Activated CD4-positive, alpha-beta T cell treated with anti-CD3 and anti-CD28 coated beads, Interleukin-2, amount 10 ng/mL, durations not matched to agents 24 days and 14 days (primary cell): ENCODE measurements at places on chromosomes 3 and 15. TPM values are rescaled to one million over a fixed set of nuclear protein-coding genes. Genes with fewer than 3 reads are reported as not detected.

- H3K4me1 ChIP-seq, result peaks cover 38% of the 10 kb centered on the region
- DNase-seq, result no peak
- H3K4me3 ChIP-seq, result peak overlapping the region; percentile 41
- H3K27me3 ChIP-seq, result no peaks in the 10 kb centered on the region
- H3K27ac ChIP-seq, result peak overlapping the region; percentile 70
- peaks cover 32% of the 10 kb centered on the region for H3K36me3 ChIP-seq
Observed at GRCh38 chr3:32706348-32707025, 21.5 kb downstream of the CNOT10 start.

Gene EEF1AKMT4
- total RNA-seq, result 14.3 and 15.9 TPM in 2 replicates

DNA sequence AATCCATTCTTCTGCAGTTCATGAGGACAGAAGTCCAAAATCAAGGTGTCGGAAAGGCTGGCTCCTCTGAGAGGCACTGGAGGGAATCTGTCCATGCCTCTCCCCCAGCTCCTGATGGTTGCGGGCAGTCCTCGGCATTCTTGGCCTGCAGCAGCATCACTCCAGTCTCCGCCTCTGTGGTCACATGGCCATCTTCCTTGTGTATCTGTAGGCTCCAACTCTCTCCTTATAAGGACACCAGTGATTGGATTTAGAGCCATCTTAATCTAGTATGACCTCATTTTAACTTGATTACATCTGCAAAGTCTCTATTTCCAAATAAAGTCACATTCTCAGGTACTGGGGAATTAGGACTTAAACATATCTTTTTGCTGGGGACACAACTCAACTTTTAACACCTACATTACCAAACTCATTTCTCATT, 56.0 kb upstream of the FLNB start:
- no peaks in the 10 kb centered on the region for H3K27me3 ChIP-seq
- H3K4me1 ChIP-seq, result peaks cover 3% of the 10 kb centered on the region
- DNase-seq, result no peak
- no peaks in the 10 kb centered on the region for H3K36me3 ChIP-seq
- H3K4me3 ChIP-seq, result no peak overlapping the region
- no peak overlapping the region for H3K27ac ChIP-seq

DNA sequence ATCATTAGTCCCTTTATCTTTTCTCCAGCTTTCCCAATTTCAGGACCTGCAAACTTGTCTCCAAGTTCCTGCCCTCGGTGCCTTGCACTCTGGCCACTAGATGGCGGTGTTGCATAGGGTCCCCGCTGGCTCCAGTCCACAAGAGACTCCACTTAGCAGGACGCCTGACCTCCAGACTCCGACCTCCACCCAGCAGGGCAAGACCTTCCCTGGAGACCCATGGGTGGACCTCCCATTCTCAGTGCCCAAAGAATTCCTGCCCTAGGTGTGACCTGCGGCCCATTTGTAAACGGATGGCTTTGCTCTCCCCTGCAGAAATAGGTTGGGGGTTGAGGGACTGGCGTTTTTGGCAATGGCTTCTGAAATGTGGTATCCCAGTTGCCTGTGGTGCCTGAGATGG, 82.6 kb downstream of the LSM3 start:
- H3K4me3 ChIP-seq, result no peak overlapping the region
- H3K27ac ChIP-seq, result no peak overlapping the region
- peaks cover 7% of the 10 kb centered on the region for H3K27me3 ChIP-seq
- peak; percentile 92 for DNase-seq

DNA sequence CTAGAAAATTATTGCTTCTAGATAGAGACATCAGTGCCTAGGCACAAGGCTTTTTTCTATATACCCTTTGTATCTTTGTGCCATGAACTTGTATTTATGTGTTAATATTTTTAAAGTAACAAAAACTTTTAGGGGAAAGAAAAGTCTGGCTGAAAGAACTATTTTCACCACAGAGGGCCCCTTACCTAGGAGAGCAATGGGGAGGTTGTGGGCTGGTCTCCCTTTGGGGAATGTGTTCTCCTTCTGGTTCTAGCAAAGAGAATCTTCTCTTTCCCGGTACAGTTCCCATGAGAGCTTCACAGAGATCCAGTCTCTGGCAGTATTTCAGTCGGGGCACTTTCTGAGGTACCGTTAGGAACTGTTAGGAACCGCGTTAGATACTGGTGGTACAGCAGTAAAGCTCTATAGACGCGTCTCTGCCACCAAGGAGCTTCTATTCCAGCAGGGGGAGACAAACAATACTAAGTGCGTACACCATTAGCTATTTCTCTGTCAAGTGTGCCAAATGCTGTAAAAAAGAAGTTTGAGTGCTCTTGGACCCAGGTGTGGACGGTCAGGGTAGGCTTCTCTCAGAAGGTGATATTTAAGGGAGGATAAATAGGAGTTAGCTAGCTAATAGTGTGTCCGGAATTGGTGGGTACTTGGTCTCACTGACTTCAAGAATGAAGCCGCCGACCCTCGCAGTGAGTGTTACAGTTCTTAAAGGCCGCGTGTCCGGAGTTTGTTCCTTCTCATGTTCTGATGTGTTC, 4.6 kb upstream of the EPB42 start:
- peaks cover 14% of the 10 kb centered on the region for H3K27me3 ChIP-seq
- H3K4me1 ChIP-seq, result peaks cover 5% of the 10 kb centered on the region
- no peak overlapping the region for H3K27ac ChIP-seq
- DNase-seq, result peak; percentile 87

DNA sequence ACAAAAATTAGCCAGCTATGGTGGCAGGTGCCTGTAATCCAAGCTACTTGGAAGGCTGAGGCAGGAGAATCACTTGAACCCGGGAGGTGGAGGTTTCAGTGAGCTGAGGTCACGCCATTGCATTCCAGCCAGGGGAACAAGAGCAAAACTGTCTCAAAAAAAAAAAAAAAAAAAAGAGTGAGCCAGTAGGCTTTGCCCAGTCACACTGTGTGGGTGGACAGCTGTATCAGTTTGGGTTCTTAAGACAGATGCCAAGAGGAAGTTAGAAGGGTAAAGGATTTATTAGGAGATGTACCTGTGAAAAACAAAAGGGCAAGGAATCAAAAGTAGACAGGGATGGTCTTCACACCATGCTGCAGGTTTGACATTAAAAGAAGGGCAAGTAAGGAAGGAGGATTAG, 86.1 kb upstream of the CGNL1 start:
- no peaks in the 10 kb centered on the region for H3K4me1 ChIP-seq
- no peaks in the 10 kb centered on the region for H3K27me3 ChIP-seq
- no peak for DNase-seq
- H3K4me3 ChIP-seq, result no peak overlapping the region
- no peak overlapping the region for H3K27ac ChIP-seq

DNA sequence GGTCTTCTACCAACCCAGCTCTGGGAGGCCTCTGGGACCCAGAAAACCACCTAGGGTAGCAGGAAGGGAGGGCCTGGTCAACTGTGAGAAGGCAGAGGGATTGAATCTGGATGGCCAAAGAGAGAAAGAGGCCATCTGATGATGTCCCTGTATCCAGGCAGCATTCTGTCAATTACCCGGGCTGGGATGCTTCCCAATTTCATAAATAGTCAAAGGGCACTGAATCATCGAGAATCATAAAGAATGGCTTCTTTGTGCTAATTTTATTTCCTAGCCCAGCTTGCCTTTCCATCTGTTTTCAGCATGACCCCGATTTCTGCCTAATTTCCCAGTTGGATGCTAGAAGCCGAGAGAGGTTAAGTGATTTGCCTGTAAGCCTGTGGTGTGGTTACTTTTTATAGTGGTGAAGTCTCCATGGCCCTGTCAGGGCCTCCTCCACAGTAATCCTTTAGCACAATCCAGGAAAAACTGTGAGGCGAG, 129.2 kb downstream of the FAM43A start:
- H3K36me3 ChIP-seq, result no peaks in the 10 kb centered on the region
- H3K27me3 ChIP-seq, result peaks cover 6% of the 10 kb centered on the region
- no peaks in the 10 kb centered on the region for H3K4me1 ChIP-seq
- no peak for DNase-seq
- no peak overlapping the region for H3K4me3 ChIP-seq
- no peak overlapping the region for H3K27ac ChIP-seq

GRCh38 chr3:16801223-16801622, 83.5 kb upstream of the PLCL2 start:
- H3K4me1 ChIP-seq, result peaks cover 28% of the 10 kb centered on the region
- H3K27me3 ChIP-seq, result peaks cover 12% of the 10 kb centered on the region
- no peaks in the 10 kb centered on the region for H3K36me3 ChIP-seq
- H3K4me3 ChIP-seq, result no peak overlapping the region
- DNase-seq, result no peak
- no peak overlapping the region for H3K27ac ChIP-seq

DNA sequence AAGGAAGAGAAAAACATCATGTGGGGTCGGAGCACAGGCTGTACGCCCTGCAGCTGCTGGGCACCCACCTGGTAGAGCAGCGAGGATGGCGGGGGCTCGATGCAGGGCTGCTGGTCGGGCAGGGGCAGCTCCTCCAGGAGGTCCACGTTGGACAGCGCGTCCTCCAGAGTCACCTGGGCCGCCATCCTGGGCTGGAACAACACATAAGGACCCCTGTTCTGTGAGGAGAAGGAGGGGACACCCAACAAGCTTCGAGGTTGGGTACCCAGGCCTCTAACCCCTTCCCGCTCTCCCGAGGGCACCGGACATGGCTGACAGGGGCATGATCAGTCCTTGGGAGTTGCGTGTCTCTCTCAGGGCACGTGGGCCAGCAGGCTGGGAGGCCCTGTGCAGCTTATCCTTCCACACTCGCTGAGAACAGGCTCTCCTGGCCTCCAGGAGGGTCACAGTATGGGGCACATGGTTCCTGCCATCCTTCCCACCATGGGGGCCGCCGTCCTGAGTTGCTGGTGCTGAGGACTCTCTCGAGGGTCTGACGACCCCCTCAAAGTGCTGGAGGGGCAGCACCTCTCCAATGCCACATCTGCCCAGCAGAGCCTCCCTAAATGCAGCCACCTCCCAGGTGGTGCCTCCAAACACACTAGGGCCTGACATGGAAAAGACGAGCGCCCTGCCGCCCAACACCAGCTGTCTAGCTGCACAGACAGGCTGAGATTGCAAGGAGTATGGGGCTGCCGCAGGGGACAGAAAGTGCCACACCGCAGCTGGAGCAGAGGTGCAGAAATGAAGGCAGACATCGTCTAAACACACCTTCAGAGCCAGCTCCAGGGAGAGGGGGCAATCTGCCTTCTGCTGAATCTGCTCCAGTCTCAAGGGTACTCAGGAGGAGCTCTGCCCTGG, 32.8 kb downstream of the CYFIP1 start:
- H3K27me3 ChIP-seq, result peaks cover 4% of the 10 kb centered on the region
- no peak overlapping the region for H3K27ac ChIP-seq
- DNase-seq, result no peak
- H3K4me3 ChIP-seq, result no peak overlapping the region
- peaks cover 4% of the 10 kb centered on the region for H3K36me3 ChIP-seq
- peaks cover 10% of the 10 kb centered on the region for H3K4me1 ChIP-seq

Gene SLC22A13
- total RNA-seq, result 0.47 and 0.54 TPM in 2 replicates

Gene TIGIT
- total RNA-seq, result 2.5 and 4.7 TPM in 2 replicates

DNA sequence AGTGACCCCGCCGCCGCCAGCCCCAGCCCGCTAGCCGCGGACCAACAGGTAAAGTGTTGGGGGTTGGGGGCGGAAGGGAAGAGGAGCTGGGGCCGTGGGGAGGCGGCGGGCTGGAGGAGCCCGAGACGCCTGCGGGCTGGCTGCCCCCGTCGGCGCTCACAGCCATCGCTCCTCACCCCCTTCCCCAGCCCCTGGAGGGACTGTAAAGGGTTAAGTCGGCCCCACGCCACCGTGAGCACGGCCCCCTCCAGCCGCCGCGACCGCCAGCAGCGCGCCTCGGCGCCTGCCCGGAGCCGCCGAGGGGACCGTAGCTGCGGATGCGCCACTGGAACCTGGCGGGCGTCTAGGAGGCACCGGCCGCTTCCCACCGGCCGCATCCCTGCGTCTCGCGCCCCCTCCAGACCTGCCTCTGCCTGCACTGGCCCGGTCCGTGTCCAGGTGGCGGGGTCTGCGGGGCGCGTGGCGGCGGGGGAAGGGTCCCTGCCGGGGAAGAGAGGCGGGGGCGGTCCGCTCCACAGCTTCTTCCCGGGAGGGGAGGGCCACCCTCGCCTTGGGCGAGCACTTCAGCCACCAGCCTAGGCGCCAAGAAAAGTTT, 522 bp downstream of the MED12L start:
- H3K4me1 ChIP-seq, result peaks cover 8% of the 10 kb centered on the region
- H3K36me3 ChIP-seq, result no peaks in the 10 kb centered on the region
- H3K4me3 ChIP-seq, result peak overlapping the region; percentile 88
- H3K27me3 ChIP-seq, result peaks cover 63% of the 10 kb centered on the region
- peak; percentile 73 for DNase-seq
- H3K27ac ChIP-seq, result no peak overlapping the region

DNA sequence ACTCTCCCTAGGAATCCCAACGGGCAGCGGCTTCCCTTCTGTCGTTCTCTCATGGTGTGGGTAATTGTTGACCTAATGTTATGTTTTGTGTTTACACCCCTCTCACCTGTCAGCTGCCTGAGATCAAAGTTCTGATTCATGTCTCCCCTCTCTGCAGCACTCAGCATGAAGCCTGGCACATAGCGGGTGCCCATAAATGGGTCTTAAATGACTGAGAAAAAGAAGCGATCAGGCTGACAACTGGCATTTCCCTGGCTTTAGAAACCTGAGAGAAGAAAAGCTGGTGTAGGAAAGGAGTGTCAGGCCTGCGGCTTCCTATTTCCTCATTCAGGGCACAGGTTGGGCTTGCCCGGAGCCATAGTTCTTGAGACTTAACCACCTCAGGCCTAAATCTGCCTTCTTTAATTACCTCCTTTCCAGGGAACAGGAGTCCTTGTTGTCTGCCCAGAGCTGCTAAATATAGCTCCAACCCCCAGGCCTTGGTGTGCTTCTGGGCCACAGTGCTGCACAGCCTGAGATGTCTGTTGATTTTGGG, 31.8 kb downstream of the LPP start:
- no peak for DNase-seq
- no peaks in the 10 kb centered on the region for H3K27me3 ChIP-seq
- H3K36me3 ChIP-seq, result peaks cover 21% of the 10 kb centered on the region
- H3K27ac ChIP-seq, result no peak overlapping the region
- H3K4me3 ChIP-seq, result no peak overlapping the region

- H3K4me3 ChIP-seq, result no peak overlapping the region
- H3K27me3 ChIP-seq, result no peaks in the 10 kb centered on the region
Observed at GRCh38 chr3:142650001-142650693, 54.0 kb downstream of the PLS1 start.

Gene PSTPIP1
- total RNA-seq, result 182 and 186 TPM in 2 replicates

DNA sequence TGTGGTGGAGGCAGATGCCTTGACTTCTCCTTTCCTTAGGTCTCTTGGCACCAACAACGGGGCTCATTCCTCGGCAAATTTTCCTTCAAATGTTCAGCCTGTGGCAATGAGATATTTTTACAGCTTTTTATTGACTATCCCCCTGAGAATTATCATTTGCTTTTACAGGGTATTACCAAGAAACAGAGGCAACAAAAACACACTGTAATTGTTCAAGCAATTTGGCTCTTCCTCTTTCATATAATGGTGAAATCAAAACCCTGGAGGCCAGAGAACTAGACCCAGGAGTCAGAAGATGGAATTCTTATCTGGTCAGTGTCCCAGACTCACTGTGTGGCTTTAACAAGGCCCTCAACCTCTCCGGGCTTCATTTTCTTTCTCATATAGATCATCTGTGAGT, 40.1 kb downstream of the TRIM42 start:
- no peak overlapping the region for H3K27ac ChIP-seq
- no peak overlapping the region for H3K4me3 ChIP-seq
- H3K36me3 ChIP-seq, result no peaks in the 10 kb centered on the region

Gene SMCO1
- not detected in 2 replicates for total RNA-seq

Gene SLC24A5
- total RNA-seq, result not detected in 2 replicates

- DNase-seq, result no peak
- no peaks in the 10 kb centered on the region for H3K27me3 ChIP-seq
- H3K4me3 ChIP-seq, result no peak overlapping the region
Observed at GRCh38 chr3:159620873-159621272, 367.8 kb upstream of the IL12A start.
